ENCODE measurements at places on chromosomes 13 and 19.

- no peak for DNase-seq
These were observed at the start of gene SPACA7 for GRCh38 chr13:112376050-112376681. TSS of gene SPACA7 (plus strand) at chr13:112376355. CDS start at chr13:112376386, 31 bp downstream.

DNA sequence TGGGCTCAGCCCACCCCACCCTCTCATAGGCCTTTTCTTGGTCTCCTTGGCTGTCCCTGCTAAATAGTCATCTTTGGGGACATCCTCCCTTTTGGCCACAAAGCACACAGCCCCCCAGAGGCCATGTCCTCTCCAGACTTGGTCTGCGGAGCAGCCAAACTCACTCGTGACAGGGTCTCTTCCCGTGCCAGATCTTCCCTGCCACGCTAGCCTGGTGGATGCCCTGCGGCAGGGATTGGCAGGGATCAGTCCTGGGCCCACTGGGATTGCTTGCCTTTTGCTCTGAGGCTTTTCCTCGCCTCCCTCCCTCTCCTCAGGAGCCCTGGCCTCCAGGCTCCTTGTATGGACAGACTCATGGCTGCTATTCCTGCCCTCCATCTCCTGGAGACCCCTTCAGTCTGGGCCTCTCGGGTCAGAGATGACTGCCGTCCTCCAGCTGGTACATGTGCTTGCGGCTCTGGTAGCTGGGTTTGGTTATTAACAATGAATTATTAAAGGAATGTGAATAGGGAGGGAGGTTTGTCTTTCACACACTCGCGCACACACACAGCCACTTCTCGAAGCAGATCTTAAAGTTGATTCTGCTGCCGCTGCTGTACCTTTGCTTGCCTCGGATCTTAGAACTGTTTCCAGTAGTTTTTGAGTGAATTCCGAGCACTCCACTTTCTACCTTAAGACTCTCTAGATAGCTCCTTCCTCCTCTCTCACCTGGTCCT, 45.1 kb downstream of the NFIX start:
- DNase-seq, result no peak

DNA sequence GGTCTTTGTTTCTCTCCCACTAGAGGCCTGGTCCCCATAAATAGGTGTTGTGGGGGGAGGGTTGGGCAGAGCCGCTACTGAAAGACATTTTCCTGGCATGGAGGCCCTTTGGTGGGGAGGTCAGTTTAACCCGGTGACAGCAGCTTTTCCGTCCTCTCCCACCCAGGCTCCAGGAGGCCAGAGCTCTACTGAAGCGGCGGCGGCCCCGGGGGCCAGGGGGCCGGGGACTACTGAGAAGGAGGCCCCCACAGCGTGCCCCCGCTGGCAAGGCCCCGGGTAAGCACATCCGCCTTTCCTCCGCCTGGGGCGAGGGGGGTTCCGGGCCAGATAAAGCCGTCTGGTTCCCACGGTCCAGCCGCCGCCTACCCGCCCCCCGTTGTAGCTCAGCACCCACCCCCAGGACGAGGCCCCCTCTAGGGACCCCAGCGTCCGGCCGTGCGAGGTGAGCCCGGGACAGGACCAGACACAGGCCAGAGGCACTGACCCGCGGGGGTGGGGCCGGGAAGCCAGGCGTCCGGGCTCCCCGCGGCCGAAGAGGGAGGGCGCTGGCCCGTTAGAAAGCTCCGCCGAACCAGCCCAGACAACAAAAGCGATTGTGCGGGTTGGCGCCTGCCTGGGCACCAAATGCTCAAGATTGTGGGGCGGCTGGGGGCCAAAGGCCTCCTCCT, 1.1 kb upstream of the LTBP4 start:
- DNase-seq, result no peak

GRCh38 chr19:8423817-8424223, 10.7 kb downstream of the MARCHF2 start:
- DNase-seq, result peak; percentile 99

GRCh38 chr19:51093101-51093500, 10.4 kb upstream of the KLK14 start:
- DNase-seq, result no peak

DNA sequence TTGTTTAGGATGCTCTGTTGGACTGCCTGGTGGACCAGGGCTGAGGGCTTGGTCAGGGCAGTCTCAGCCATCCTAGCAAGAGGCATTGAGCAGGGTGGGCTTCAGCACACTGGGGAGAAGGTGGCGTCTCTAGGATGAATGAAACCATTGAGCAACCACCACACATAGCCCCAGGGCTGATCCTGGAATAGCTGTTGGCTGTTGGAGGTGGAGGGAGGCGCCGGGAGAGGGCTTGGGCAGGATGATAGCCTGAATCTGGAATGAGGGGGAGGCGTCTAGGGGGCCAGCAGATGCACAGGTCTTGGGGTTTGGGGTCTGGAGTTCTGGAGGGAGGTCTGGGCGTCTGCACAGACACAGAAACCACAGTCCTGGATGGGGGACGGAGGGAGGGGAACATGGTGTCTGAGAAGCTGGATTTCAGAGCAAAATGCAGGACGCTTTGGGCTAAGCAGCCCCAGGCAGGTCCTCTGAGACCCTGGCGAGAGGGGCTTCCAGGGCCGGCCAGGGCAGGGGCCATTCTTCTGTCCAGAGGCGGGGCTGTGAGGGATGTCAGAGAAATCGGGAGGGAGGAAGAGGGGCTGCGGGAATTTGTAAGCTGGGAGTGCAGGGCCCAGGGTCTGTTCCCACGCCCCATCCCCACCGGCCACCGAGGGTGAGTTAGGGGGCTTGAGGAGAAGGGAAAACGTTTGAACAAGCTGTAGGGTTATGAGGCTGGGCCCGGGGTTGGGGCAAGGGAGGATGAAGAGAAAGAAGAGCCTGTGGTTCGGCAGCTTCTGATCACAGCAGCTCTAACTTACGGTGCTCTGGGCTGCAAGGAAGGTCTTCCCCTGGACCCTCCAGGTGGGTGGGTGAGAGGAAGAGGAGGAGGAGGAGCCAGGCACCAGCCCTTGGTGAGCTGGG, 5.2 kb downstream of the TRAPPC5 start:
- DNase-seq, result no peak

GRCh38 chr19:12806242-12807081, at the start of gene RNASEH2A:
TSS of gene RNASEH2A (plus strand) at chr19:12806584. CDS start at chr19:12806674, 90 bp downstream.
- DNase-seq, result peak; percentile 90

DNA sequence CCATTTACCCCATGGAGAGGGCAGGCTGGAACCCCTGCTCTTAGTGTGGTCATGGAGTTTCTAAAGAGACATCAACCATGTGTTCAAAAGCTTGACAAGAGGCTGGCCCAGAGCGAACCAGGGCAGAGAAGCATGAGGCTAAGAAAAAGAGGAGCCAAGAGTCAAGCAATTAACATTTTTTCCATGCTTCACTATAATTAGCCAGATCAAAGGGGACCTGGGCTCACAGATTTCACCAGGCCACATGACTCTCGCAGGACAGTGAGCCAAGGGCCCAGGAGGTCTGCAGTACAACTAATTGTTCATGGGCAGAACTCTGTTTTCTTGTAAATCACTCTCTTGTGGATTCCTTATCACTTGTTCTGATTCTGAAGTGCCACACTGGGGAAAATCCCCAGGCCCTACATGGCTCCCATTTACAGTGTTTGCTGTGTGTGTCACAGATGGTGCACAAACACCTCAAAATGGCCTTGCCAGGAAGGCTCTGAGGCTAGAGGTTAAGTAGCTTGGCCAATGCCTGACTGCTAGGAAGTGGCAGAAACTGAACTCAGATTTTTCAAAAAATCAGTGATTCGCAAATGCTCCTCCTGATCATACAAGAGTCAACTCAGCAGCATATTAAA, 101.2 kb downstream of the LHFPL6 start:
- DNase-seq, result no peak

DNA sequence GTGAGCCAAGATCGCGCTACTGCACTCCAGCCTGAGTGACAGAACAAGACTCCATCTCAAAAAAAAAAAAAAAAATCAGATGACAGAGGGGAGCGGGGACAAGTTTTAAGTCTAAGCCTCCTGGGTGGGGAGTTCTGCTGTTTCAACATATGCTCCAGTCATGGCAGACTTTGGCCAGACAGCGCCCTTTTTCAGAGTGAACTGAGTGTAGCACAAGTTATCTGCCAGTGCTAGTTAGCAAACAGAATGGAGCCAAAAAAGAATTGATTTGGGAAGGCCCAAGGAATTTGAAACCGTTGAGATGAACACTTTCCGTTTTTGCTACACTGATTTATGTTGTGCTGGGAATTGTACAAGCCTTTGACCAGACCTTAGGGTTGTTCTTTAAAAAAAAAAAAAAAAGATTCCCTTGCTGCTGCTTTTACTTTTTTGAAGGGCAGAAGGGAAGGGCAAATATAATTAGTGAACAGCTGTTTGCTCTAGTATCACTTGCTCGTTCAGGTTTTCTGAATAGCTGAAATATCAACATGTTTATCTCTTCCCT, 5.7 kb downstream of the ACTN4 start:
- DNase-seq, result peak; percentile 60

DNA sequence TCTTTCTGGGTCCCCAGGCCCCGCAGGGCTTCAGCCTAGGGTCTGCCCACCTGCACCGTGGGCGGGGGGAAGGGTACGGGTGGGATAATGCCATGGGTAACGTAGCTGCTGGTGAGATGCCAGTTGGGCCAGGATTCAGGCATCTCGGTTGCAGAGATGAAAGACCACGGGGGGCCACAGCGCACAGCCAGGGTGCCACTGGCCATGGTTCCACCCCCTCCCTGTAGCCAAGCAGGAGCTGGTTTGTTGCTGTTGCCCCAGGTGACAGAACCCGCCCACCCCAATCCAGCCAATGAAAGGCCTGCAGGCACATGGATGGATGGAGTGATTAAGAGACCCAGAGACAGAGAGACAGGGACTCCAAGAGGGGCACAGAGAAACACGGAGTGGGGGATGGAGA, 1.0 kb upstream of the CGB7 start:
- DNase-seq, result no peak
